H7 (cell line): ENCODE measurements at places on chromosomes 4 and X.

DNA sequence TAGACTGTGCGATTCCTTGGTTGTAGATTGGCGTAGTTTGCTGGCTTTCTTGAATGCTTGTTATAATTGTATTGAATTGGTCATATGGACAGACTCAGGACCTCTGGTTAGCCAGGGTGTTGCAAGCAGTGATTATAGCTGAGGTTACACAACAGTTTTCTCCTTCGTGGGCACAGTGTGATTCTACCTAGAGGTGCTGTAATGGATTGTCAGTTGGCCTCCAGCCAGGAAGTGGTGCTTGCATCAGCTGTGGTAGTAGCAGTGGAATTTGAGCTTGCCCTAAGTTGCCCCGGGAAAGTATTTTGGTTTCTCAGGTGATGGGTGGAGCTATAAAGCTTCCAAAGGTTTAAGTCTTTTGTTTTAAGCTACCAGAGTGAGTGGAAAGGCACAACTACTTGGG is 23.1 kb upstream of the GABRG1 start:
- DNase-seq: no peak

DNA sequence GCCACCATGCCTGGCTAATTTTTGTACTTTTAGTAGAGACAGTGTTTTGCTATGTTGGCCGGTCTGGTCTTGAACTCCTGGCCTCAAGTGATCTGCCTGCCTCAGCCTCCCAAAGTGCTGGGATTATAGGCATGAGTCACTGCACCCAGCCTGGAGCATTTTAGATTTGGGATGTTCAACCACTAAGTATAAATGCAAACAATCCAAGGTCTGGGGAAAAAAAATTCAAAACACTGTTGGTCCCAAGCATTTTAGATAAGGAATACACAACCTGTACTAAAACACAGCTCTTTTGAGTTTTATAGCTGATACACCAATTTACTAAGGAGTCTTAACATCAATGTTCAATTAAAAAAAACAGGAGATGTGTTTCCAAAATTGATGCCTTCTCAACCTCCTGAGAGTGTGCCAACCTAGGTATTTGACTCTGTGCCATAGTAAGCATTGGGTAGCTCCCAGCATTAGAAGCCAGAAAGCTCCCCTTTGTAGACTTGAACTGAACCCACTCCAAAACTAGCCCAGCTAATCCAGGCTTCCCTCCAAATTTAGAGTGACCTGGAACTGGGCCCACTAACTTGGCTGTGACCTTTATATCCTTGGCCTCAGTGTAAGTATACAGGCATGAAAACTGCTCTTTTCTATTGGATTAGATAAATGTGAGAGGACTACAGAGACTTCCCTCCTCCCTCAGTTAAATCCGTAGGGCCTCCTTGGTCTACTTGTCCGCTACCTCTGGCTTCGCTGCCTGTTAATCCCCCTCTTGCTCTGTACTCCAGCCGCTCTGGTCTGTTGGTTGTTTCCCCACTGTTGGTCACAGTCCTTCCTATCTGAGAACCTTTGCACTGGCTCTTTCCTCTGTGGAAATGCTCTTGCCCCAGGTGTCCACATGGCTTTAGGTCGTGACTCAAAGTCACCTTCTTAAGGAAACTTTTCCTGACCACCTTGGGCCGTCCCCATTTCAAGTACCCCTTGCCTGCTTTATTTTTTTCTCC is 77.6 kb downstream of the CCKAR start:
- DNase-seq: no peak

DNA sequence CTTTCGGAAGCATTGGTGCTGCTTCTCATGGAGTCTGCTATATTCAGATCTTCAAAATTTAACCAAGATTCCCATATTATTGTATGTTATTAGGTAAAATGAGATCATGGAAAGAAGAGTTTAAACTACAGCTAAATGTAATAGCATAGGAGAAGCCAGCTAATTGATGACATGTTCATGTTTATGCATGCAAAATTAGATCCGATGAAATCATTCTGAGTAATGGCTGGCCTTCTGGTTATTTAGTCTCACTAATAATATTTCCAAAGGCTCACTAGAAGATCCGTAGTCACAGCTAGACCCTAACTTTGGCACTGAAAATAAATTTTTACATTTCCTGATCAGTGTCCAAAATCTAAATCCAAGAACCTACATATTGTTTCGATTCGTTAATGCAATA is 19.8 kb upstream of the PHKA2 start:
- no peak for DNase-seq

DNA sequence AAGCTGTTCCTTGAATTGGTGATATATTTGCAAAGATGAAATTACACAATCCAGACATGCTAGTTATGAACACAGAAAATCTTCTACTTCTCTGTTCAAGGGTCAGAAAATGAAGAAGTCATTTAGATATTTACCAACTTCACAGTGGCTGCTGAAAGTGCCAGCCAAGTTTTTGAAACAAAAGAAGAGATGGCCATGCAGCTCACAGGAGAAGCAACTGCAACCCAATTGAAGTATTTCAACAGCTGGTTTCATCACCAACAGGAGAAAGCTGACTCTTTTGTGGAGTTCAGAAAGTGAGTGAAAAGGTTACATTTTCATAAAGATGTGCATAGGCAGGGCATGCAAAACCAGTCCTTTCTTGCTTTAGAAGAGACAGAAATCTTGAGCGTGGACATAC is 70.1 kb upstream of the LSM6 start:
- DNase-seq: no peak

- DNase-seq: no peak
Observed at GRCh38 chrX:140355429-140355828, 149.4 kb downstream of the SOX3 start.

DNA sequence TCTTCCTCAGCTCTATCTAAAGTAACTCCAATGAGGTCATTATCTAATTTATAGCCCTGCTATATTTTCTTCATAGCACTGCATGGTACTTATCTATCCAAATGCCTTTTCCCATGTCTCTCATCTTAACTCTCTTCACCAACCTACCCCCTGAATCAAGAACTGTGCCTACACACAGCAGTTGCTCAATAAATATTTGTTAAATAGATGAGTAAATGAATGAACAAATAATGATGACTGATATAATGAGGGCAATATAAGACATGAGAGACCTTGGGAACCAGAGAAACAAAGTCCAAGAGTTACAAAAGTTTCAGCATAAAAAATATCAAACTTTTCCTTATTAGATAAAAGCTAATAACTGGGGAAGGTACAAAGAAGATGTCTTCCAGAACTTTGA is 19.6 kb downstream of the CAMK2D start:
- DNase-seq: no peak

- DNase-seq: no peak
Observed at GRCh38 chr4:122806981-122807679, 19.5 kb upstream of the FGF2 start.

DNA sequence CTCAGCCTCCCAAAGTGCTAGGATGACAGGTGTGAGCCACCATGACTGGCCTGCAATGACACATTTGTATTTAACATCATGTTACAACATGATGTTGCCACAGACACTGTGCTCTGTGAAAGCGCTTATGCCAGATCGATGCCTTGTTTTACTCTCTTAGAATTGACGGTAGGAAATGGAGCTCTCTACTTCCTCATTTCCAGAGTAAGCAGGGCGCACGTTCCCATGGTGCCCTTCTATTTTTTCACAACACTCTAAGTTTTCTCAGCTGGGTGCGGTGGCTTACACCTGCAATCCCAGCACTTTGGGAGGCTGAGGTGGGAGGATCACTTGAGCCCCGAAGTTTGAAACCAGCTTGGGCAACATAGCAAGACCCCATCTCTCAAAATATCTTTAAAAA is 60.7 kb upstream of the DHRSX start:
- DNase-seq: no peak

DNA sequence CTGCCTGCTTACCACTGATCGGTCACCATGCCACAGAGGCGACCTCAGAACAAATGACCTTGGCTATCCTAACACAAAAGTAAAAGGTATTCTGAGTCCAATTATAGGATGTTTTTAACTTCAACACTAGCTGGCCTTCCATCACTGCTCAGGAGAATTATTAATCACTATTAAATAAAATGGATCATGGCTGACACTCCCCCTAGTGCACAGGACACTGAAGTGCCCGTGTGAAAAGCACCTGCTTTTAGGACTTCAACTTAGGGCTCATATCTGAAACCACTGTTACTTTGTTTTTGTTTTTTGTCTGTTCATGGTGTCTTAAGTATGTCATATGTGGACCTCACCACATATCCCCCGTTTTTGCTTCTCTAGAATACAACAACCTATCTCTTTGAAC is 33.9 kb downstream of the STX18 start:
- peak; percentile 40 for DNase-seq

DNA sequence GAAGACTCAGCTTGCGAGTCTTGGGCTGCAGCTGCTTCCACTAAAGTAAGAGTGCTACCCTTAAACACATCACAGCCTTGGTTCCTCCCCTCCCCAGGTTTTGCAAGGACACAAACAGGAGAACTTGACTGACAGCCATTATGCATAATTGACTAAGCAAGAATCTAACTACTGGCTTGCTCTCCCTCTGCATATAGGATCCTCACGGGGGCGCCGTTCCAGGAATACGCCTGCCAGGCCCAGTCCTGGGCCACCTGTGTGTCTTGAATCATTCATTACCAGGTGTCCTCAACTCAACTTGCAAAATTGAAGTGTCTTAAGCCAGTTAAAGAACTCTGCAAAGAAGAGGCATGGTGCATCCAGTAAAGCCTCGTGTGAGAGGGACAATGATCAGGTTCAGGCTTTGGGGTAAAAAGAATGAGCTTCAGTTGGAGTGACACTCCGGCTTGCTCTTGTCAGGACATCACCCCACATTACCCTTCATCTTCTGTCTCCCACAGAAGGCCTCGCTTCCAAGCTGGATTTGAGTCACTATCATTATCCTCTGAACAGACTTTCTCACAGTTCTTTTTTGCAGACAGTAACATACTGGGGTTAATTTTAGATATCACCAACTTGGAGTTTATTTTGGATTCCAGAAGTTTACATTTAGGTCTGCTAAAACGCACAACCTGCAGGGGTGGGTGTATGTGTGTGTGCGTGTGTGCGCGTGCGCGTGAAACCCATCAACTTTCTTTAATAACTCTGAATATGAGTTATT is 273.5 kb upstream of the HS3ST1 start:
- DNase-seq: no peak

- no peak for DNase-seq
Observed at GRCh38 chr4:108884596-108884995, 121.7 kb upstream of the ETNPPL start.

DNA sequence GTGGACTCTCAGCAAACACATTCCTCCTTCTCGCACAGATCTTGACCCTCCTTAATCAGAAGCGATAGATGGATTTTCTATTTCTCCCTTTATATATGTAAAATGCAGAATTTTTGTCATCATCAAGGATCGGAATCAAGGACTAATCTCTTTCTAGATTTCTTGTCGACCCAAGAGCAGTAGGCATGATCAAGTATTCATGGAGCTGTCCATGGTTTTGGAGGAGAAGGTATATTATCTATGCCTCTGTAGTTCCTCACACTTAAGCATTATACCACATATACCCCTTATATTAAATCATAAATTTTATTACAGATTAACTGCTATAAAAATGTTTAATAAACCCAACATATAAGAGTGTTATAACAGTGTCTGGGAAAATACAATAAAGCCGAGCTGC is 886.8 kb downstream of the NLGN4X start:
- no peak for DNase-seq

GRCh38 chrX:114015966-114016365 is 567.9 kb upstream of the HTR2C start:
- DNase-seq: no peak

DNA sequence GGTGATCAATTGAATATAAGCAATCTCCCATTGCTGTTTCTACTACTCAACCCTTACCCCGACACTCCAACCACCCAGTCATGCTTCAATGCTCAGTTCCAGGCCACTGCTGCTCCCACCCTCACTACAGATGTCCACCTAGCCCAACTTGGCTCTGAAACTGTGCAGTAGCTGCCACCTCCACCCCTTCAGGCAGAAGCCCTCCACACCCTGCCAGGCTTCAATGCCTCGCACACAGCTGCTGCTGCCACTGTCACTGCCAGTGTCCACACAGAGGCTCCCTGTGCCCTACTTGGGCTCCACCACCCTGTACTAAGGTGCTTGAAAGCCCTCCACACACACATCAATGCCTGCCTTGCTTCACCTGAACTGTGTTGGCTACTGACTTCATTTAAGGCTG is 34.6 kb downstream of the LAMTOR3 start:
- DNase-seq: no peak

- DNase-seq: no peak
Observed at GRCh38 chrX:65677954-65678469, 10.6 kb downstream of the MSN start.

DNA sequence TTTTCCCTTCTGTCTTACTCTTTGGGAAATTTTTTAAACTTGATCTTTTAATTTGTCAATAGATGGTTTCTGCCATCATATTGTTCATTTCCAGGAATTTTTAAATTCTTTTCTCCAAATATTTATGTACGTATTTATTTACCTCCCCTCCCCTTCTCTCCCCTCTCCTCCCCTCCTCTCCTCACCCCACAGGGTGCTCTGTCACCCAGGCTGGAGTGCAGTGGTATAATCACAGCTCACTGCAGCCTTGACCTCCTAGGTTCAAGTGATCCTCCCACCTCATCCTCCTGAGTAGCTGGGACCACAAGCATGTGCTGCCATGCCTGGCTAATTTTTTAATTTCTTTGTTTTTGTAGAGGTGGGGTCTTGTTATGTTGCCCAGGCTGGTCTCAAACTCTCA is 73.8 kb downstream of the WWC2 start:
- DNase-seq: no peak

DNA sequence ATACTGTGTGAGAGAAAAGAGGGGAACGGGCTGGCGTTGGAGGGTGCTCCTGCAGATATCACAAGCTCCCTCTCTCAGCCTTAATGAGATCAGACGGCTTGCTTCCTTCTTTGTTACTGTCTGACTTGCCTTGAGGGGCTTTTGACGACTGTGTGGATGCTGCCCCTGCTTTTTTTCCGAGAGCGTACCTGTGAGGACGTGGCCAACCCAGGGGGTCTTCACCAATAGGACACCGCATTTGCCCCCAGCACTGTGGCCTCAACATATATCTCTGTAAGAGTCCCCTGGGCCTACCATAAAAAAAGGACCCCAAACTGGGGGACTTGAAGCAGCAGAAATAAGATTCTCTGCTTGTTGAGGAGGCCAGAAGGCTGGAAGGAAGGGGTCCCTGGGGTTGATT is 143.9 kb downstream of the SHOX start:
- DNase-seq: no peak
